ENCODE measurements at places on chromosomes 5 and 9.
A peak's percentile ranks its signal among the peaks of the same experiment; 100 is the strongest.

- DNase-seq, result no peak
Measured at GRCh38 chr5:134608555-134608954, 24.1 kb downstream of the SAR1B start.

GRCh38 chr5:172678902-172679301 is 37.8 kb downstream of the NEURL1B start:
- DNase-seq, result no peak

- DNase-seq, result no peak
Measured at GRCh38 chr5:151664694-151665585, 21.8 kb downstream of the SPARC start.

GRCh38 chr9:72349240-72349639 is 15.8 kb downstream of the ZFAND5 start:
- no peak for DNase-seq

DNA sequence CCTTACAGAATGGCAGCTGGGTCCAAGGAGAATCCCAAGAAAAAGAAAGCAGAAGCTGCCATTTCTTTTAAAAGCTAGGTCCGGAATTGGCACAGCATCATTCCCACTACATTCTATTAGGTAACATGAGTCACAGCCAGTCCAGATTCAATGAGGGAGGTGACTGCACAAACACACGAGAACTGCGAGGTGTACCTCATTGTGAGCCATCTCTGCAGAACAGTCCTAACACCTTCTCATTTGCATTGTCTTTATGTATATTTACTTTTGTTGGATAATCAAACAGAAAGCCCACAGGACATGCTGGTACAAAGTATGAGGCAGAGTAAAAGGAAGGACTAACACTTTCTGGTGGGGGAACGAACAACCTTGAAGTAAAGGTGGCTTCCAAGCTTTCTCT is 14.6 kb upstream of the HABP4 start:
- DNase-seq, result no peak

GRCh38 chr9:92036756-92037155 is 78.5 kb downstream of the SPTLC1 start:
- DNase-seq, result no peak

DNA sequence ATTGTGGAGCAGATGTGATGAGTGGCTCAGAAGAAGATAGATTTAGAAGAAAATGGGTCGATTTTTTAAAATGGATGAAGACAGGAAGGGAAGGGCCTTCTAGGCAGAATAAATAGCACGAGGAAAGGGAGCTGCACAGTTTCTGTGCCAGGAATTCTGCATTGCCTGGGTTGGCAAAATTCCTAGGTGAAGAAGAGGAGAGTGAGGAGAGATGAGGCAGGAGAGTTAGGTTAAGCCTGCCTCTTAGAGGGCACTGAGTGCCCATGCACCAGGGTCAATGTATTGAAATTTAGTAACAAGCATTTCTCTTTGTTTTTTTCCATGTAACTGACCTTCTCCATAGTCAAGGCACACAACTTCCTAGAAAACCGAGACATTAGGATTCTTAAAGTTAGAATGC is 159.5 kb downstream of the YTHDC2 start:
- DNase-seq, result no peak

- peak; percentile 8 for DNase-seq
Measured at GRCh38 chr5:81125959-81126358, 107.2 kb upstream of the CKMT2 start.

DNA sequence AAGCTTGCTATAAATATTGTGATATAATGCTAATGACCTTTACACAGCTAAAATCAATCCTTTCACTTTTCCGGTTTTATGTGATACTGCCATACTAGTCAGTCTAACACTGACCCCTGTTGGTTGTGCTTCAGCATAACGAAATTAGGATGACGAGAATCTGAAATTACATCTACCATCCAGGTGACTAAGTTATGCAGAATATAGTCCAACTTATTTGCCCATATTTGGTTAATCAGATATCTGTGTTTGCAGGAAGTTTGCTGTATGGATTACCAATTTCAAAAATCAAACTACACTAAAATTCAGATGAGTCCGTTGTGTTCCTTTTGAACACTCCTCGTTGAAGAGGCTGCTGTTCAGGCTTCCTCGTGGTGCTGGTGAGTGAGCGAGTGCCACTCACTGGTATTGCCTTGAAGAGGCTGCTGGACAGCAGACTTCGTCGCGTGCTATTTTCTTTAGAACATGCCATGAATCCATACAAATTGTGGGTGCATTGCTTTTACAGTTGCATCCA is 32.5 kb downstream of the TENT4A start:
- no peak for DNase-seq

GRCh38 chr5:133050521-133050920 is 1.3 kb upstream of the HSPA4 start:
- DNase-seq, result no peak

GRCh38 chr9:33138768-33139167 is 28.4 kb downstream of the B4GALT1 start:
- DNase-seq, result no peak

DNA sequence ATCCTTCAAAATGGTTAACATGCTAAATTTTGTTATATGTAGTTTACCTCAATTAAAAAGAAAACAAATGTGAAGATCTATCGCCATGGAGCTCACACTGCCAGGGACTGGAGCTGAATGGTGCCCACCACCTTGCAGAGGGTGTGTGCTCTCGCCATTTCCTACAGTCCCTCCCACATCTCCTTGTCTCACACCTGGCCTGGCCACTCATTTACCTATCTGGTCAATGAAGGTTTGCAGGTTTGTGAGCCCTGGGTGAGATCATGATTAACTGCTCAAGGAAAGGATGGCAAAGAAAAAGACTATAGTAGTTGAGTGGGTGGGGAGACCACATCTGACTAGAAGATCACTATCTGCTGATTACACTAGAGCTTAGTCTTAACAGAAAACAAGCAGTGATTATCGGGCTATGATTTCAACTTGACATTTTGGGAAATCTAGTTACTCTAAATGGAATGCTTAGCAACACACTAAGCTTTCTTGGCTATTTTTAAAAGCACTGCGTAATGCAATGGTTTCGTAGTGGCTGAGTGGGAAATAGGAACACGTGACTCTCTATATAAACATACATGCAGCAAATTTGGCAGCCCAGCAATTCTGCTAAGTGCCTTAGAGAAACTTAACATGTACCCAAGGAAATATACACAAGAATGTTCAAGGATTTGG is 27.3 kb downstream of the PUM3 start:
- DNase-seq, result no peak

DNA sequence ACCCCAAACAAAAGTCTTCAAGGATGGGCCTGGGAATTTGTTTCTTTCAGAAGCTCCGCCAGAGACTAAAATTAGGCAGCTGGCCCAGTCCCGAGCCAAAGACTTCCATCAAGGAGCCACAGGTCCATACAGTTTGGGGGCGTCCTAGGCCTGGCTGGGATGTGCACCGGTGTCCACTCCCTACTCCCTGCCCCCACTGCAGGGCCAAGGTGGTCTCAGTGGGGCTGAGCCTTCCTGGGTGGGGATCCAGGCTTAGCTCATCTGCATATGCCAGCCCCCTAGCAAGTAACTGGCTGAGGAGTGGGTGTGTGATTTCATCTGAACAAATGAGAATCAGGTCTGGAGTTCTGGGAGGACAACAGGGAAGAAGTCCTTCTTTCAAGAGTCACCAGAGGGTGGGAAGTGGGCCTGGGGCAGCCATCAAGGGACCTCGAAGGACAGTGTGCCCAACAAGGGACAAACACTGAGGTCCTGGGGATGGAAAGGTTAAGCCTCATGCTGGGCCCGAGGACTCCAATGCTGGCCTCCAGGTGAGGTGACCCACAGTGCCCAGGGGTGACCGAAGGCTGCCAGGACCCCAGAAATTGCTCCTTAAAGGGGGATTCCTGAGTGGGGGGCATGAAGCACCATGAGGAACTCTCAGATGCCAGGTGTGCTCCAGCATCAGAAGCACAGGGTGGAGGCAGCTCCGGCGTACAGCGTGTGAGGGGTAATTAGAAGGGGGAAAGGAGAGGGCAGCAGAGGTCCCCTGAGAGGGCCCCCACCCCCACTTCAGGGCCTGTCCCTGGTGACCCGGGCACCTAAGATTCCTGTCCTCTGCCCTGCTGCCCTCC is 91.3 kb downstream of the ZNF354C start:
- DNase-seq, result no peak
